ENCODE measurements at places on chromosomes 12 and 14.

- peak; percentile 49 for DNase-seq
Measured at GRCh38 chr14:58171090-58171489, 19.1 kb upstream of the ARMH4 start.

GRCh38 chr12:16324272-16324671, 23.2 kb upstream of the MGST1 start:
- DNase-seq, result no peak

DNA sequence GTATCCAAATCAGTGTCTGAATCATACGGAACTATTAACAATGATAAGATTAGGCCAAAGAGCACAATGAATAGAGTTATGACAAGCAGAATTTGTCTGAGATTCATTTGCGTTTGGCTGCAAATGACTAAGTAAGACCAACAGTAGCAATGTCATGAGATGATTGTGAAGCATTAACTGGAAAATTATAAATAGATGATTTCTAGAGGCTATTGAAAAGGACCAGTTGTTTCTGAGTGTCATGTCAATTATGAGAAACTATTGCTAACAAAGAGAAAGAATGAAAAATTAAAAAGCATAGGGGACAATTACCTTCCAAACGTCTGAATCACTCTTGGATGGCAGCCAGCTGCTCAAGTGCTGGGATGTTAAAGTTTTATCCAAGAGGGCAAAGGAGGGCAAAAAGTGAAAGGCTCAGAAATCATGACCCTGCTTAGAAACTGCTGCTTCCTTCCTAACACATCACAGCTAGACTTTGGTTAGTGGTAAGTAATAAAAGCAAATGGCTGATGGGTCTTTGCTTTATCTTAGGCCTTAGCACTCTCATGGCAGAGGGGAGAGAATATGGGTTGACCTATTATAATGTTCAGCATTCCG, 89.0 kb downstream of the AKAP6 start:
- no peak for DNase-seq

DNA sequence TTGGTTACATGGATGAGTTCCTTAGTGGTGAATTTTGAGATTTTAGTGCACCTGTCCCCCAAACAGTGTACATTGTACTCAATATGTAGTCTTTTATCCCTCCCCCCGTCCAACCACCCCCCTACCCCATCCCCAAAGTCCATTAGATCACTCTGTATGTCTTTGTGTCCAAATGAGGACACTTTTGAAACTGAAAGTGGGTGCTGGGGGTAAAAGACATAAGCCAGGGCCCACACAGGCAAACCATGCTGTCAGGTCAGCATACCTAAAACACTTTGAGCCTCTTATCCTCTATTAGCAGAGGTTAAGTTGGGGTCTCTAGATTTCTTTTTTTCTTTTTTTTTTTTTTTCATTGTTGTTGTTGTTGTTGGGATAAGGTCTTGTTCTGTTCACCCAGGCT, 31.3 kb upstream of the KICS2 start:
- no peak for DNase-seq

DNA sequence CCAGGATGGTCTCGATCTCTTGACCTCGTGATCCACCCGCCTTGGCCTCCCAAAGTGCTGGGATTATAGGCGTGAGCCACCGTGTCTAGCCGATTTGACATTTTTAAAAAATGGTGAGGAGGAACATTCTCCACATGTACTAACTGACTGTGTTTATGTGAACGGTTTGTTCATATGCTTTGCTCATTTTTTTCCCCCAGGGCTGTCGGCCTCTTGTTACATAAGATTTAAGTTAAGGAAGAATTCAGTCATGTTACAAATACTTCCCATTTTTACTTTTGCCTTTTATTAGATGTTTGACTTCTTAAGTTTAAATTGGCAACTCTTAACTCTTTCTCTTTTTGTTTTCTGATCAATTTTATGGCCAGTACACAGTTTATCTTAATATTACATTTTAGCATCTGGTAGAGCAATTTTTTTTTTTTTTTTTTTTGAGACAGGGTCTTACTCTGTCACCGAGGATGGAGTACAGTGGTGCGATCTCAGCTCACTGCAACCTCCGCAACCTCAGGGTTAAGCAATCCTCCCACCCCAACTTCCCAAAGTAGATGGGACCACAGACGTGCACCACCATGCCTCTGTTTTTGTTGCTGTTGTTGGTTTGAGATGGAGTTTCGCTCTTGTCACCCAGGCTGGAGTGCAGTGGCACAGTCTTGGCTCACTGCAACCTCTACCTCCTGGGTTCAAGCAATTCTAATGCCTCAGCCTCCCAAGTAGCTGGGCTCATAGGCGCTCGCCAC, 9.6 kb downstream of the GNS start:
- no peak for DNase-seq

DNA sequence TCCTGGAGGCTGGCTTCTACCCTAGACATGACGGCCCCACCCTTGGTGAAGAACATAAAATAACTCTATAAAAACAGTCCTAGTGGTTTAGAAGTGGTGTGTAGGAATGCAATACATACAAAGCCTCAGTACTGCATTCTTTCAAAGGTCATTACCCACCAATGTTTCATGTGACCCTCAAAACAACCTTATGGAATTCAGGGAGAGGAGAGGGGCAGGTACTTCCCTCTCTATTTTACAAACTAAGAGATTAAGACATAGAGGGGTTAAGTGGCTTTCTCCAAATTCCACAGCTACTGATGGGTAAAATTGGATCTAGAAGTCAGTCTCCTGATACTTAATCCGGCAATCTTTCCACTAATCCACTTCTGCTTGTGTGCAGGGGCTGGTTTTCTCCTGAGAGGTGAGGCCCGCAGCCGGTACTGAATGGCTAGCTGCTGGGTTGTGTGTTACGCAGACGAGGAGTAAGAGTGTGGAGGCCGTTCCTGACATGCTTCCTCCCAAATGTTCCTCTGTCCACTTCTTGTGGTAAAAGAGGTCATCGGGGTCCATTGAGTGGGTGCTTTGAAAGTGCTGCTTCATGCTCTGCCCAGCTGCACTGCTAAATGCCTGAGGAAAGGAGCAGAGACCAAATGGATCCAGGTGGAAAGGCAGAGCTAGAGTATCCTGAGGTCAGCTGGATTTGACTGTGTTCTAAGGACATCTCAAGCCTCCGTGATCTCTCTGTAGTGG, 16.2 kb downstream of the SLC7A8 start:
- DNase-seq, result no peak

DNA sequence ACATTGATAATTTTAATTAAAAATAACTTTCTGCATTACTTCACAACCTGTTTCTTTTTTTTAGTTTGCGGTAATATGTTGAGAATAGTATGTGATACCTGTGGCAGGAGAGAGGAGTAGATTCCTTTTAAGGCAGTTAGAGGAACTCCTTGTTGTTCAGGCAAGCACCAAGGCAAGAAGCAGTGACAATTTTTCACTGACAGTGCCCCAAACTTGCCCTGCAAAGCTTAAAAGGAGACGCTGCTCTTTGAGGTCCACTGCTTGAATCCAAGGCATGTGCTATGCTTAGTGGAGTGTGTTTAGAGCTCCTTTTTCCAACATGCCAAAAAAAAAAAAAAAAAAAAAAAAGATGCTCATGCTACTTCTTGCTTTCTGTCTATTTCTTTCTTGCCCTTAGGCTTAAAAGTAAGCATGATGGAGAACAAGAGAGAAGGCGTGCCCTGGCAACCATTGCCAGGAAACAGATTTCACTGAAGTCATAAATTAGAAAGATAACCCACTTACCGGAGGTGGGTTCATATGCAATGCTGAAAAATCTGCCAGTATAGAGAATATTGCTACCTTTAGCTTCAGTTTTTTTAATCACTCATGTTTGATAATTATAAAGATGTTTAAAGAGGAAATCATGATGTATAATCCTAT, 58.3 kb upstream of the DYRK2 start:
- DNase-seq, result no peak

GRCh38 chr12:73659802-73660201, 877.8 kb upstream of the ATXN7L3B start:
- DNase-seq, result no peak

- no peak for DNase-seq
Measured at GRCh38 chr12:12338527-12339168, 11.4 kb downstream of the MANSC1 start.

GRCh38 chr14:61355892-61356325, 34.5 kb downstream of the PRKCH start:
- peak; percentile 61 for DNase-seq

All from stimulated activated CD4-positive, alpha-beta T cell treated with anti-CD3 and anti-CD28 coated beads, Interleukin-2, amount 100 ng/mL, for 24 hours (primary cell).